ENCODE measurements at places on chromosomes 12 and 14. TPM values are rescaled to one million over a fixed set of nuclear protein-coding genes. Genes with fewer than 3 reads are reported as not detected.

CCDC196 gene
- 0.98 TPM for total RNA-seq

SERPINA3 gene
- 43.9 TPM for total RNA-seq

FKBP3 gene
- total RNA-seq, result 46.2 TPM

MLF2 gene
- total RNA-seq, result 149 TPM

CDC42BPB gene
- 77.6 TPM for total RNA-seq

C1R gene
- 38.7 TPM for total RNA-seq

GRIP1 gene
- 12.8 TPM for total RNA-seq

CACNA2D4 gene
- total RNA-seq, result 4.8 TPM

ETFBKMT gene
- total RNA-seq, result 6.1 TPM

SCN8A gene
- 5.2 TPM for total RNA-seq

RACGAP1 gene
- 45.5 TPM for total RNA-seq

ANKRD33 gene
- 0.46 TPM for total RNA-seq

SOAT2 gene
- total RNA-seq, result 0.41 TPM

DCN gene
- total RNA-seq, result 315 TPM

POTEG gene
- total RNA-seq, result not detected

- no peak for DNase-seq
These were observed 34.5 kb downstream of the VDR start for GRCh38 chr12:47870175-47870781.

DNA sequence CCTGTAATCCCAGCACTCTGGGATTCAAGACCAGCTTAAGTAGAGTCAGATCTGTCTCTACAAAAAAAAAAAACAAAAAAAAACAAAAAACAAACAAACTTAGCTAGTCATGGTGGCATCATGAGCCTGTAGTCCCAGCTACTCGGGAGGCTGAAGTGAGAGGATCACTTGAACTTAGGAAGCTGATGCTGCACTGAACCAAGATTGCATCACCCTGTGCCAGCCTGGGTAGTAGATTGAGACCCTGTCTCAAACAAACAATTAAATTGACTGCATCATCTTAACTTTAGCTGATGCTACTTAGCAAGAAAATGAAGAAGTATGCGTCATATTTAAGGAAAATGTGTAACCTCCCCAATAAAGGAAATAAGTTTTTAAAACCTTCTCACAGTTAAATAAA, 136.6 kb upstream of the ATXN7L3B start:
- no peak for DNase-seq

DNA sequence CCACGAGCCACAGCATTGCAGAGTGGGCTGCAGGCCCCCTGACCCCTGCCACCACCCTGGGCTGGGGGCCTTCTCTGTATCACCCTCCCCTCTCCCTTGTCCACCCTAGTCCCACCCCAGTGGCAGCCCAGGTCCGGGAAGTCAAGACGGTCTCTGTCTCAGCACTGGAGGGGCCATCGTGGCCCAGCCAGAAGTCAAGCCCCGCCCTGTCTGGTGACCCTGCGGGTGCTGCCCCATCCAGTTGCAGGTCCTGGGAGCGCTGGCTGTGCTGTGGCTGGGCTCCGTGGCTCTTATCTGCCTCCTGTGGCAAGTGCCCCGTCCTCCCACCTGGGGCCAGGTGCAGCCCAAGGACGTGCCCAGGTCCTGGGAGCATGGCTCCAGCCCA, 2.7 kb downstream of the PLD4 start:
- DNase-seq, result no peak

- DNase-seq, result no peak
These were observed 77.0 kb downstream of the RBM19 start for GRCh38 chr12:113889076-113889475.

GRCh38 chr12:80792861-80793260, 76.1 kb downstream of the MYF5 start:
- no peak for DNase-seq

DNA sequence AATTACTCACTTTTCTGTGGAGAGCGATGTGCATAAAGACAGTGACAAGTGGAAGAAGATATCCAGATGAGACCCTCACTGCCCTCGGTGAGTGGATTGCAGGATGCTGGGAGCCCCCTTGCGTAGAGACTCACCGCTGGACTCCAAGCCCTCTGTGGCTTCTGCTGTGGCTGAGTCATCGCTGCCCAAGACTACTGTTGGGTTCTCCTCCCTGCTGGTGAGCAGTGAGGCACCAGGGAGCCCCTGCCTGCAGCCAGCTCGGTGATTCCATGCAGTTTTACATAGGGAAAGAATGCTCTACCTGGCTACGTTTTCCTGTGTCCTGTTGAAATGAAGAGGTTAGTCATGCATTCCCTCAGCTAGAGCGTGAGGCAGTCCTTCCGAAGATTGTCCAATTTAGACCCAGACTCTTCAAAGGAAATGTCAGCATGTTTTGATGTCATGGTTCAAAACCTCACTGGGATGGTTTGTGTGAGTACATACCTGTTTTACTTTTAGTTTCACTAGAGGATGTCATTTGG, 28.2 kb downstream of the TRAF3 start:
- no peak for DNase-seq

DNA sequence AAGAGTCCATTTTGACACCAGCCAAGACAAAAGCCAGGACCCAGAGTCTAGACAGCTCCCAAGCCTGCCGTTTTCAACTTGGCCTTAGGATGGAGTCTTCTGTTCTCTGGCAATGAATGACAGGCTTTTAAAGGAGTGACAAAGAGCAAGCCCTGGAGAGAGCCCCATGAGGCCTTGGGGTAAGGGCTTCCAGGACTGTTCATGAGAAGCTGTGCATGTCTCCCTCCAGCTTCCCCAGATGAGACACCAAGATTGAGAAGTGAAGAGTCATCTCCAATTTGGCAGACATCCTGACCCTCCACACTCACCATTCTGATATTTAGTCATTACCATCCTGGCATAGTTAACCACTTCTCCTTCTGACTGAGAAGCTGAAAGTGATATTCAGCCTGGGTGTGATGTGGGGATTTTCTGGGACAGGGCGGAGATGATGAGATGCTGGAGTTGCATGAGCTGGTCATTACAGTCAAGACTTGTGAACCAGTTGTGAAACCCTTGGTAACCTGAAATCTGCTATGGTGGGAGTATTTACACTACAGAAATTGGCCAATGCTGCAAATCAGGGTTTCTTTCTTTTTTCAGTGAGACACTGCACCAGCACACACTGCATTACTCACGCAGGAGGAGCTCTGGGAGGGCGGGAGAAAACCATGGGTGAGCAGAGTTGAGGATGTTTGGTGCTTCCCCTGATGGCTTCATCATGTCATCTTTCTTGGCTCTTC, 77.8 kb downstream of the VCPKMT start:
- DNase-seq, result no peak

GRCh38 chr14:56310643-56311042, 192.4 kb downstream of the PELI2 start:
- DNase-seq, result no peak

GRCh38 chr14:99774556-99775307, 18.5 kb upstream of the EML1 start:
- DNase-seq, result no peak

DNA sequence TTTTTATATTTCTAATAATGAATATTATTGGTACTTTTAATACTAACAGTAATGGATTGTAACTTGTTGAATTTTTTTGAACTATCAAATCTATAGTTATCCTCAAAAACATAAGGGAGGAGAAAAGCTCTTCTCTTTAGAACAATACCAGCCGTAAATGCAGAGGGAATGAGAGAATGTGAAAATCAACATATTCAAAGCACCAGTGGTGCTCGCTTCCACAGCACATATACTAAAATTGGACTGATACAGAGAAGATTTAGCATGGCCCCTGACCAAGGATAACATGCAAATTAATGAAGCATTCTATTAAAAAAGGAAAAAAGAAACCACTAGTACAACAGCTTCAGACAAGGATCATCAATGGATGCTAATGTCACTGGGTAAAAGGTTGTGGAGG, 15.8 kb downstream of the R3HDM2 start:
- DNase-seq, result no peak

DNA sequence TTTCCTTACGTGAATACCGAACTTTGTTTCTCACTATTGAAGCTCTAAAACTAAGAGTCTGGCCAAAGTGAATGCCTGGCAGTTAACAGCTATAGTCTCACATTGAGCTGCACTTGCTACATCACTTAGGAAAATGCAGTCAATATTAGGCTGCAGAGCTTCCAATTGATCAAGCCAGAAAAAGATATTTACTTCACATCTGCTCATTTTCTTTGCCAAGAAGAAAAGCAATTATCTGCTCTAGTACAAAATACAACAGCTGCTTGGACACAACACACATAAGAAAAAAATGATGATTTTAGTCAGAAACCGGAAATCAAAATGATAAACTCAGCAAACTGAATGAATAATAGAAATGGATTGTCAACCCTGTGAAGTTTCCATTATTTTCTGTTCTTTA, 45.4 kb downstream of the TMTC1 start:
- DNase-seq, result no peak

- no peak for DNase-seq
These were observed 31.2 kb downstream of the GSC start for GRCh38 chr14:94738751-94739150.

GRCh38 chr12:72471806-72472205, 199.6 kb downstream of the TRHDE start:
- no peak for DNase-seq

- DNase-seq, result no peak
These were observed 30.8 kb downstream of the CACNA1C start for GRCh38 chr12:2083561-2083960.

DNA sequence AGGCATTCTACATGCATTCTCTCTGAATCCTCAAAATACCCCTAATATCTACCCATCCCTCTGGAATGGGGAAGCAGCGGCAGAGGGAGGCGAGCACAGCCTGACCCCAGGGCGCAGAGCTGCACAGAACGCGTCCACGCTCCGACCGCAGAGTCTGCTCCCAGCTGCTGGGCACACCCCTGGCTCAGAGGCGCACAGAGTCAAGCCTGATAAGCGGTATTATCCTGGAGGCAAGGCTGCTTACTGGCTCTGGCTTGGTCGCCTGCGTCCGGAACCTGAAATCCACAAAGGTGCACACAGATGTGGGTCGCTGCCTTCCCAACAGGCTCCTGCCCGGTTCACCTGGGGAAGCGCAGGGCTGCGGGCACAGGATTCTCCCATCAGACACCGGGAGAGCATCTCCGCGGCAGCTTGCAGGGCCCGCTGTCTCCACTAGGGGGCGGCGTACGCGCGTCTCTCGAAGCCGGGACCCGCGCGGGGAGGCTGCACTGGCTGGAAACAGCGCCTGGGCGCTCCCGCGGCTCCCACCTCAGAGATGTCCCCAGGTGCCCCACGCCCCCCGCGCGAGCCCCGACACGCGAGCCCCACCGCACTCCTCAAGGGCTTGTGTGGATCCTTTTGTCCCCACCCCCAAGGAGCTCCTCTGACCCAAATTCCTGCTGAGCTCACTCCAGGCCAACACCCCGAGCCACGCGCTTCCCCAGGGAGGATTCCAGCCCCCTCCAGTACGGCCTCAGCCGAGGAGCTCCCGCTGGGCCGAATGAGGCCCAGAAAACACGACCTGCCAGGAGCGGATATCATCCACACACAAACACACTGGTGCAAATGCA, 120.1 kb upstream of the FZD10 start:
- peak; percentile 49 for DNase-seq

- DNase-seq, result no peak
These were observed 30.3 kb downstream of the PITPNM2 start for GRCh38 chr12:123120452-123121166.

DNA sequence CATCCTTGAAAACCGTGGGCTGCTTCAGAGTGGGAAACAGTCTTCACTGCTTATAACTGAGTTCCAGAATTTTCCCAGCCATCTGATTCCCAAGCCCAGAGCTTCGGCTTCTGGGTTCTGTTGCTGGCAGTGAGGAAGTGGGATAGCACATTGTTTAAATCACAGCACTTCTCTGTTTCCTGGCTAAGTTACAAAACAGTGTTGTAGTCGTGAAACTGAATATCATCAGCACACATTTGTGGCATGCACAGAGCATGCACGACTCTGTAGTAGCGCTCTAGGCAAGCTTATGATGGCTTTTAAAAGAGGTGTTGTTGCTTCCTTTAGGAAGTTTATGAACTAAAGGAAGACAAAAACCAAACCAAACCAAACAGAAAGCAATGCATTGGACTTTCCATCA, 1005.5 kb downstream of the NRXN3 start:
- no peak for DNase-seq

GRCh38 chr12:24078318-24078765, 128.9 kb upstream of the SOX5 start:
- DNase-seq, result no peak

- no peak for DNase-seq
These were observed 119.2 kb downstream of the SLC2A13 start for GRCh38 chr12:39986674-39987073.

GRCh38 chr12:48339442-48340117, 11.1 kb downstream of the ZNF641 start:
- DNase-seq, result no peak

DNA sequence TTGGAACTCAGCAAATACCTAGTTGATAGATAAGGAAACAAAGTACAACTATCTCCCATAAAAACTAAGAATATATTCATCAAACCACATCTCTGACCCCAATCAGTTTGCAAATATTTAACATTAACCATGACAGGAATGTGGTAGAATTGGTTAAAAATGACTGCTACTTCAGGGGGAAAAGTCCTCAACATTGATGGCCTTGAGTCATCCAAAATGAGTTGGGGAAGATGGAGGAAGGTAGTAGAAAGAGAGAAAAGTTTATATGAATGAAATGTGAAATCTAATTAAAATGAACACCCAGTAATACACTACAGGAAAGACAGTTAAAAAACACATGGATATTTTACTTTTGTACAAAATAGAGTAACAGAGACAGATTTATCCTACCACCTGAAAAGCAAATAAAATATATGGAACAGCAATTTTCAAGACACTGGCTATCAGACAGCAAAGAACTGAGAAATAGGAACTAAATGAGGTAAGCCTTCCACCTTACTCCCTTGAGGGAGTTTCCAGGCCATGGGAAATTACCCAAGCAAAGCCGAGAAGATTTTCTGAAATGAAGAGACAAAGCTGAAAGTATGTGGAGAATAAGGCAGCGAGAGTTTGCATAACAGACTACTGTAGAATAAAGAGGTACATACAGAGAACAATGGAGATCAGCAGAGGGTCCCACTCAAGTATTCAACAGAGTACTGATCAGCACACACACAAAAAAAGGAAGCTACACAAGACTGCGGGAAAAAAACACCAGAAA, 49.6 kb downstream of the TC2N start:
- no peak for DNase-seq

GRCh38 chr14:92941531-92941930, 18.6 kb downstream of the CHGA start:
- DNase-seq, result no peak
